Breast epithelium (tissue), 4 donors: ENCODE measurements at places on chromosomes 2 and 18. TPM values are rescaled to one million over a fixed set of nuclear protein-coding genes. Genes with fewer than 3 reads are reported as not detected.
A peak's percentile ranks its signal among the peaks of the same experiment; 100 is the strongest.

The NYAP2 gene
- not detected for total RNA-seq

DNA sequence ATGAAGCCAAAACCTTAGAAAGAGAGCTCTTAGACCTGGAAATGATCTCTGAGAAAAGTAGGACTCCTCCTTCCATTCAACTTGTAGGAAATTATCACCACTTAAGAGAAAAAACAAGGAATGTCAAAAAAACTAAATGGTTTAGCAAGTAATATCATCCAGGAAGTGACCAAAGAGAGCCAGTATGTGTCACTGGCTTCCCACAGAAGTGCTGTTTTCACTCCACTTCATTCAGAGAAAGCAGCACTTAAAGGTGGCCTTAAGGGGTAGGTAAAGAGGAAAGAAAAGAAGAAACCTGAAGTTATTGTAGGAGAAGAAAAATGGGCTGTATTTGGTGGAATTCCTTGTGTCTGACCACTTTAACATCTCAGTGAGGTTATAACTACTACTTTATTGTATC is 414.4 kb upstream of the ETAA1 start:
- no peak for DNase-seq

The GBX2 gene
- total RNA-seq = not detected

GRCh38 chr2:232761301-232761907 is 15.0 kb downstream of the KCNJ13 start:
- DNase-seq = no peak

GRCh38 chr2:71843391-71843850 is 304.2 kb downstream of the CYP26B1 start:
- DNase-seq = no peak

- peak; percentile 38 for DNase-seq
These were observed 47.7 kb downstream of the OSBPL6 start for GRCh38 chr2:178241844-178242551.

The SLC9A2 gene
- 0.98 TPM for total RNA-seq
